Testis (tissue), 5 donors: ENCODE measurements at places on chromosomes 2 and 18. TPM values are rescaled to one million over a fixed set of nuclear protein-coding genes. Genes with fewer than 3 reads are reported as not detected.

GRCh38 chr18:55787536-55788073 is 199.6 kb upstream of the TCF4 start:
- no peak for DNase-seq

DNA sequence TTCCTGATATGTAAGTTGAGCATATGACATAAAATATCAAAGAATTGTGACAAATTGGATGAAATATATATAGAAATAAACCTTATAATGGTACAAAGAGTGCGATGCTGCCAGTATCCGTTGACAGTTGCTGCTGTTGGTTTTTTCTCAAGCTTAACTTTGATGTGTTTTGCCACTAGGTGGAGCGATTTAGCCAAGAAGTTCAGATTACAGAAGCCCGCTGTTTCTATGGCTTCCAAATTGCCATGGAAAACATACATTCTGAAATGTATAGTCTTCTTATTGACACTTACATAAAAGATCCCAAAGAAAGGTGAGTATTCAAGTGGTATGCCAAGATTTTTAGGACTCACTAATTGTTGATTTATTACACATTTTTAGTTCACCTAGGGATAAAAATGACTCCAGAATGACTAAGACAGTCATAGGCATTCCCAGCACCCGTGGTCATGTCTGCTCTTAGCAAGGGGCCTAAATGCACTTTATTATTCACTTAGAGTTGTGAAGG is 2.1 kb downstream of the RRM2 start:
- DNase-seq = peak; percentile 62

- DNase-seq = peak; percentile 46
Measured at GRCh38 chr2:241255542-241256167, 59.8 kb downstream of the HDLBP start.

DNA sequence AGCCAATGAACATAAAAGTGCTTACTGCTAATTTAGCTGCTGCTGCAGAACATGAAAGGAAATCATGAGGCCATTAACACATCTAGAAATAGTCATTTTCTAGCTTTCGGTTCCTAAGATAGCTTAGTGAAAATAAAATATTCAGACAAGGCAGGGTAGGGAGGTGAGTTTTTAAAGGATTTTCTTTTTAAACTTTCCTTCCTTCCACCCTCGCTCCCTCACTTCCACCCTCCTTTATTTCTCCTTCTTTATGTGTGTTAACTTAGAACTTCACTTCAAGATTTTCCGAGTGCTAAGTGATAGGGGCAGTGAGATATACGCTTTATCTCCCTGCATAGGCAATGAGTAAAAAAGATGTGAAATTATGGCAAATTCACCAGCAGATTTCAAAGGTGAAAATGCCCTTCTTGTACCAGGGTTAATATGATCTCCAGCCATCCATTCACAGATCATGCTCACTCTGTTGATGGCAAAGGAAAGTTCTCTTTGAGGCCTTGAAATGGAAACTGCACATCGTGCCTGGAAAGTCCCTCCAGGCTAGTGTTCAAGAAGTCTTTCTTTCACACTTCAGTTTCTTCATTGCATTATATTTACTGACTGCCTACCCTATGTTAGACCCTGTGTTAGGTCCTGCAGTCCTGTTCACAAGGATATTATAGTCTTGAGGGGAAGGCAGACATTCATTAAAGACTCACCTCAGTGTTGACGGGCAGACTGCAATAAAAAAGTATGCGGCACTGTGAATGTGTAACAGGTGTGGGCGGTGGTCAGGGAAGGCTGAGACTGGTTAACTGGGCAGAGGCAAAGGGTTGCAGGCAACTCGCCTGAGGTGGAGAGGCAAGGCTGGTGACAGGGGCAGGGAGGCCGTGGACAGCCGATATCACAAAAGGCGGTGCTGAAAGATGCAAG is 200.8 kb downstream of the PLCL1 start:
- DNase-seq = no peak

GRCh38 chr2:131092458-131093005 is 728 bp downstream of the FAM168B start:
- no peak for DNase-seq

- DNase-seq = no peak
Measured at GRCh38 chr2:100745604-100746003, 74.3 kb upstream of the NPAS2 start.

DNA sequence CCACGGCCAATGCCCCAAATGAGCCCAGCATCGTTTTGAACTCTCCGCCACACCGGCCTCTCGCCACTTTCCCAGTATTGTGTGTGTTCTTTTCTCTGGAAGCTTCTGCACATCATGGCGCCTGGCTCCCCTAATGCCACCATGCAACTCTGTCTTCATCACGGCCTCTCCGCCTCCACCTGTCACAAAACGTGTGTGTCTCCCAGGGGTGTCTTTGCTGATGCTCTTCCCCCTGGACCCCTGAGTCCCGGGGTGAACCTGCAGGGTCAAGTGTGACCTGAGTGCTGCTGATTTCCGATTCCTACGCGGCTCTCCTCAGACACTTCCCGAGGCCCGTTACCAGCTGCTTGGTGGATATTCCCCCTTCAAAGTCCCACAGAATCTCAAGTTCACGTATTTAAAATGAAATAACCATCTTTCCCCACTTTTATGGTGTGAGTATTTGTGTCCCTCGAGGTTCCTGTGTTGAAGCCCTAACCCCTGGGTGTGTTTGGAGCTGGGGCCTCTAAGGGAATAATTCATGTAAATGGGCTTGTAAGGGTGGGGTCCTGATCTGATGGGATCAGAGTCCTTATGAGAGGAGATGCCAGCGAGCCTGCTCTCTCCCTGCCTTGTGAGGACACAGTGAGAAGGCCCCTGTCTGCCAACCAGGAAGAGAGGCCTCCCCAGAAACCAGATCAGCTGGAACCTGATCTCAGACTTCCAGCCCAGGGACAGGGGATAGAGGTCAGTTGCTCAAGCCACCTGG is 87.5 kb upstream of the PXDN start:
- DNase-seq = no peak

DNA sequence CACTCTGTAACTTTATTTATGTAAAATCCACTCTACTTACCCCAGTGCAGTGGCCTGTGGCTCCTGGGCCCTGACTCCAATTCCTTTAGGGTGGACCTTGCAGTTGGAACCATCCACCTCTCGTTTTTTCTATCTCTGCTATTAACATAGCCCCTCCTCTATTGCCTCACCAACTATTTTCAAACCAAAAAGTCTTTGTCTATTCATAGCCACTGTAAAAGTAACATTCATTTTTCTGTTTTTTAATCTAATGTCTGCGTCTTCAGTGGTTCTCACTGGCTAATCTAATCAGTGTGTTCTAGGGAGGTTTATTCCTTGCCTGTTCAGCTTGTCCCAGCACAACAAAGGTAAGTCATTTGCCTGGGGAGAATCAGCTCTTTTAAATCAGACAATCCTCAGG is at the start of gene SLC4A5:
Gene SLC4A5 (minus strand): TSS at position 101 of the 400 bp plus-strand sequence. CDS start 28,393 bp downstream, outside the sequence.
- DNase-seq = peak; percentile 65

GRCh38 chr18:75809151-75809925 is 381.8 kb upstream of the SMIM21 start:
- DNase-seq = no peak

DNA sequence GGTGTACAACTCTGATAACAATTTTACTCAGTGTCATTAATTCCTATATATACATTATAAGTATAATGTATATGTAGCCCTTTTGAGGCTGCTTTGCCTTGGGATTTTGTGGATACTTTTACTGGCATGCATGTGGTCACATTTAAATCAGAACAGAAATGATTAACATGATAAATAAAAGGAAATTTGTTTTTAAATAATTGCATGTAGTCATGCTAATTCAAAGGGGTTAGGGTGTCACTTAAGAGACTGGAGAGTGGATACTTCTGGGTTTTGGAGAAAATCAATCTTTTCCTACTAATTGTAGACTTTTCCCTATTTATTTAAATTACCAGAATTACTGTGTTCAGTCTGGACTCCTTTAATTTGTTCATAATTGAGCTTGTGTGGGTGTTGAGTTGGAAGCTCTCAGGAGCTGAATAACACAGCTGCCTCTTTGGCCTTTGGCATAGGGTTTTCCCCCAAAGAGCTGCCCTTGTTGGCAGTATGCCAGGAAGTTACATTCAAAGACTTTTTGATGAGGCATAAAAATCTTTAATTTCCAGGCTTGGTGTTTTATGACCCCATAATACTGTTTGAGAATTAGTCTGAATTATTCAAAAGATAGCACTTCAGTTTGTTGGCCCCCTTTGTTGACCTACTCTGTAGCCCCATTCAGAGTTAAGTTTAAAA is 484.7 kb upstream of the NRP2 start:
- no peak for DNase-seq

- DNase-seq = no peak
Measured at GRCh38 chr2:95376311-95377215, 25.9 kb upstream of the FAHD2A start.

DNA sequence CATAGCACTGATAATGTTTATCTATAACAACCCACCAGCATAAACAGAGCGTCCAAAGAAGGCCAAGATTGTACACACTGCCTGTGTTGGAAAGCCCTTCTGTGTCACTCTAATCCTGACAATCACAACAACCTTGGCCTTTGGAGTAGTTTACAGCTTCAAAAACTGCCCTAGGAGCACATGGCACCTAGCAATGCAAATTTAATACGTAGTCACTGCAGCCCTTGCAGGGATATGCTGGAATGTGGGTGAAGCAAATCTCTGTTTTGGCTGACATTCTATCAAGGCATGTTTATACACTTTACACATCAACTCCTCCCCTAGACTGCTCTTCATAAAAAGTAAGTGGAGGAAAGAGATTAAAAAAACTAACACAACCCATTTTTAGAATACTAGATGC is 66.8 kb downstream of the GRB14 start:
- no peak for DNase-seq

DNA sequence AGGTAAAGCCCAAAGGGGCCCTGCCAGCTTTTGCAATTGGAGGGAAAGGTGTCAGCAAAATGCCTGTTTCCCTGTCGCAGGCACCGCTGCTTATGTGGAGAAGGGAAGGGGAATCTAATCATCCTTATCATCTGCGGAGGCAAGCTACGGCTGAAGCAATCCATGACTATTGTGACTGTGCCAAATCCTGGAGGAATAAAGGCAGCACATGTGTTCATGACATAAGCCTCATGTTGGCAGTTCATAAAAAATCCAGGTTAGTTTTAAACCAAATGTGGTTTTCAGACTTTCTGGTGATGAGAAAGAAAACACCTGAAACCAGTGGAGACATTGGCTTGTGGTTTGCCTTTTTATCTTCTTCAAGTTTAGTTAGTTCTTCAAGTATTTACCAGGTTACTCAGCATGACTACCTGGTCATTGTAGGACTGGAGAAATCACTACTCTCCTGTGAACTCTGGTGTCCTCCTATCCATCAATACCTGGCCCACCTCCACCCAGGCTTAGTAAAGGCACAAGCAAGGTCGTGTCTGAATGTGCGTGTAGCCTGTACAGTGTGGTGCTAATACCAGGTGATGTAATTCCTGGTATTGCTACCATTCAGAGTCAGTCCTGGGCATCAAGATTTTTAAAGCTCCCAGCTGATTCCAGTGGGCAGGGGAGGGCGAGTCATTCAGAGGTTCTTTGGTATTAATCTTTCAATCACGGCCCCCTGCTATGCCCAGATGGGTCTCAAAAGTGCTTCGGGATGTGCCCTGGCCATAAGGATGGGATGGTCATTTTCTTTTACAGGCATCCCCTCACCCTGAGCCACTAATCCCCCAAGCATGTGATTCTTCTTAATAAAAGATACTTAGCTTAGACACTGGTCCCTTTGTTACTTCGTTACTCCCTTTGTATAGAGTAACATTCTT is 96.8 kb downstream of the TGFA start:
- DNase-seq = no peak

FTCDNL1 gene
- total RNA-seq = 9.7 TPM

OTOS gene
- not detected for total RNA-seq

ACMSD gene
- total RNA-seq = not detected

CIB4 gene
- total RNA-seq = 8.7 TPM

LRRFIP1 gene
- 25.5 TPM for total RNA-seq

RND3 gene
- 8.0 TPM for total RNA-seq

VWA3B gene
- 81.6 TPM for total RNA-seq

TMEM169 gene
- 0.37 TPM for total RNA-seq

KYNU gene
- 4.5 TPM for total RNA-seq

KCTD1 gene
- 19.6 TPM for total RNA-seq
